SJSA1 (cell line): ENCODE measurements at places on chromosomes 4 and X. TPM values are rescaled to one million over a fixed set of nuclear protein-coding genes. Genes with fewer than 3 reads are reported as not detected.

DNA sequence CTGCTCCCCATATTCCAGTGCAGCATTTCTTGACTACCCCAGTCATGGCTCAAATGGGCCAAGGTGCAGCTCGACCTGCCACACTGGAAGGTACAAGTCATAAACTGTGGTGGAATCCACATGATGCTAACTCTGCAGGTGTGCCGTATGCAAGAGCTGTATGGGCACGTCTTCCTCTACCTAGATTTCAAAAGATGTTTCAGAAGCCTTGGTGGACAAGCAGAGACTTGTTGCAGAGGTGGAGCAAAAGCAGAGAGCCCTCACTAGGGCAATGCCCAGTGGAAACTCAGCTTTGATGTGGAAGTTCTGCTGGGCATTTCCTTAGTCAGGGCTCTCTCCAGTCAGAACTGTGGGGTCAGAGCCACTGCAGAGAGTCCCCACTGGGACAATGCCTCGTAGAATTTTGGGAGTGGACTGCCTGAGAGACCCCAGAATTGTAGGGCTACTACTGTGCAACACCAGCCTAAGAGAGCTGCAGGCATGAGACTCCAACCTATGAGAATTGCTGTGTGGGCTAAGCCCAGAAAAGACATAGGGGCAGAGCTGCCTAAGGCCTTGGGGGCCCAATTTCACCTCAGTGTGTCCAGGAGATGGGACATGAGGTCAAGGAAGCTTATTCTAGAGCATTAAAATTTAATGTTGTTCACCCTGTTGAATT lies 65.7 kb downstream of the BEX3 start:
- H3K27ac ChIP-seq = no peak overlapping the region
- H3K4me1 ChIP-seq = no peaks in the 10 kb centered on the region
- H3K27me3 ChIP-seq = no peaks in the 10 kb centered on the region
- H3K4me3 ChIP-seq = no peak overlapping the region

The XAGE2 gene
- 0.39 and 2.7 TPM in 2 replicates for total RNA-seq

- no peak overlapping the region for H3K4me3 ChIP-seq
- H3K27ac ChIP-seq = no peak overlapping the region
Observed at GRCh38 chrX:5233830-5234229, 994.8 kb downstream of the NLGN4X start.

- no peak overlapping the region for H3K27ac ChIP-seq
- H3K36me3 ChIP-seq = no peaks in the 10 kb centered on the region
- DNase-seq = no peak
- no peaks in the 10 kb centered on the region for H3K27me3 ChIP-seq
- no peaks in the 10 kb centered on the region for H3K4me1 ChIP-seq
- H3K4me3 ChIP-seq = no peak overlapping the region
Observed at GRCh38 chr4:123495530-123495929, 98.9 kb downstream of the SPRY1 start.

DNA sequence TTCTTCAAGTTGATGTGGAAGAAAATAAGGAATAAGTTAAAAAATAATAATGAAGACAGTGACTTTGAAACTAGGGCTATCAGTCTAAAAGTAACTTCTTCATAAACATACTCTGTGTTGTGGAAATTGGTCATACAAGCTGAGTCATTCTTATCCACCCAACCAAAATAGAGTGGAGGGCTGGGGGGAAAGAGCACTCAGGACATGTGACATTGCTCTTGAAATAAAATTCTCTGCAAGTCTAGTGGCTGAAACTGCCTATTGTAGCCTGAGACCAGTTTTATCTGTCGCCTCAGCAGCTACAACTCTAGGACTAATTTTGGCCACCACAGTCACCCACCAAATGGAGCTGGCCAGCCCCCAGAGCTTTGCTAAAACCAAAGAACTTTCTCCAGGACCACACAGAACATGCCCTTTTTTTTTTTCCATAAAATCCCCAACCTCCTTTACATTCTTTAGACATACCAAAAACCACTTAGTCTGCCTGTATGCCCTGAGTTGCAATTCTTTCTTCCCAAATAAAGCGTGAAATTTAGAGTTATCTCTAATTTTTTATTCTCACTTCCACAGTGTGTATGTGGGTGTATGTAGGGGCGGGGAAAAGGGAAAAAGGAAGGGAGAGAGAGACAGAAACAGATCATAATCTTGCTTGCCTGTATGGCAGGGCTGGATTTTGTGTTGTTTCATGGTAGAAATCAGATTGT lies 23.0 kb upstream of the SLC25A4 start:
- H3K27me3 ChIP-seq = peaks cover 8% of the 10 kb centered on the region; the same call in 1 of the 2 replicates
- no peak for DNase-seq
- no peaks in the 10 kb centered on the region for H3K36me3 ChIP-seq
- no peaks in the 10 kb centered on the region for H3K4me1 ChIP-seq

The RNF175 gene
- total RNA-seq = not detected in 2 replicates

The CLTRN gene
- total RNA-seq = not detected in 2 replicates

DNA sequence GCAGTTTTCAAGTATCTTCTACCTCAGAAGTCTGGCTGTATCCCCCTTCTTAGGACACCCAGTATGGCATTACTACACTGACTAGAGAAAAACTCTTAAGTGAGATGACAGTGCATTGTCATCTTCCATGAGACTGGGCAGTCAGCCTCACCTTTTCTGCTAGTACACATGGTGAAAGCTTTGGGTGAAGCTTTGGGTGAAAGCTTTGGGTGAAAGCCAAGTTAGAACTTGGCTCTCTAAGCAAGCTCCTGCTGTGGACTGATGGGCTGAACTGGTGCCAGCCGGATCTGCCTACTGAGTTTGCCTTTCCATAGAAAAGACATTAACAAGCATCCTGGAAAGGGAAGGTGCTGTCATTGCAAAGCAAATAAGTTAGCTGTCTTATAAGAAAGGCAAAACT lies 8.8 kb downstream of the EPHA5 start:
- no peak overlapping the region for H3K4me3 ChIP-seq
- no peak for DNase-seq
- no peak overlapping the region for H3K27ac ChIP-seq

DNA sequence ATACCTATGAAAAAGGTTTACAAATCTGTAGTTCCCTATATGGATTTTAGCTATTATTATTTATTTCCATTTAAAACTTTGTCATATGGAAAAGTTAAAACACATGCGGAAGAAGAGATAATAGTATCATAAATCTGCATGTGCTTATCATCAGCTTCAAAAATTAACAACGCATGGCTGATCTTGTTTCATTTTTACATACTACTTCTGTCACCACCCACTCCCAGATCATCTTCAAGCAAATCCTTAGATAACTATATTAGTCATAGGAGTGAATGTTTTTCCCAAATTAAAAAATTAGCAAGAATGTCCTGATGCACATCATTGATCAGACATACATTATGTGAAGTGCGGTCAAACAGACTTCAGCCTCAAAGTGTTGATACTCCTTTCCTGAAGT lies 24.6 kb upstream of the MOB1B start:
- DNase-seq = no peak
- H3K4me3 ChIP-seq = no peak overlapping the region
- H3K4me1 ChIP-seq = no peaks in the 10 kb centered on the region
- H3K36me3 ChIP-seq = no peaks in the 10 kb centered on the region

- no peaks in the 10 kb centered on the region for H3K27me3 ChIP-seq
- H3K4me1 ChIP-seq = no peaks in the 10 kb centered on the region
- H3K27ac ChIP-seq = no peak overlapping the region
- no peaks in the 10 kb centered on the region for H3K36me3 ChIP-seq
- DNase-seq = no peak
Observed at GRCh38 chr4:142427456-142427855, 418.6 kb downstream of the INPP4B start.

DNA sequence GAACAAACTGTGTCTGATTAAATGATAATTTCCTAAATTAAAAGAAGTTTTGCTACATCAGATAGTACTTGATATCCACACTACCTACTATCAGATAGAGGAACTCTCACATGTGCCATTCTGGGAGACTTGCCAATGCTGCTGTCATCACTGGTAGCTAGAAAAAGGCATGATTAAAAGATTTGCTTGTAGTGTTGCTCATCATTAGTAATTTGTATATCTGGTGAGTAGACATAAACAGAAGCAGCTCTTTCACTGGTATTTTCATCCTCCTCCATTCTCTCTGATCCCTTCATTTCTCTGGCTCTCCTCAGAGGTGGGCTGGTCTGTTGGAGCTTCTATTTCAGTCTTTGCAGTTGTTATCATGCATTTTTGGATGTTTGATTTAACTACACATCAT lies 56.0 kb downstream of the SPRY1 start:
- no peaks in the 10 kb centered on the region for H3K36me3 ChIP-seq
- peak; percentile 84 for DNase-seq
- peak overlapping the region; percentile 22 for H3K27ac ChIP-seq

The AGA gene
- total RNA-seq = 16.0 and 18.7 TPM in 2 replicates

DNA sequence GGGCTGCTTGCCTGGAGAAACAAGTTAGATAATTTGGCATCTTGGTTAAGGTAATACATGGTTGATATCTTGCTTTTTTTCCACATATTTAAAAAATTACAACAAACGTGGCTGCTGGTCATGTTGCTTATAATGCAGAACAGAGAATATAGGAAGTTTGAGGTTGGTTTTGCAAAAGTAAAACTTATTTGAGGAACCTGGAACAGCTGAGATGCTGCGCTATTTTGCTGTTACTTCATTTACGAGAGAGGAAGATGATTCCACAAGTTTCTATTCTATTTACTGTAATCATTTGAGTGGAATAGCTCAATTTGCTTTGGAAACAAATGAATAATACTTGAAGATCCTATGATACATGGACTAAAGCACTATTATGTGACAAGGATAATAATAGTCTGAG lies 118.9 kb downstream of the TMA16 start:
- no peak overlapping the region for H3K27ac ChIP-seq
- no peak for DNase-seq
- no peak overlapping the region for H3K4me3 ChIP-seq
- H3K4me1 ChIP-seq = no peaks in the 10 kb centered on the region
- no peaks in the 10 kb centered on the region for H3K27me3 ChIP-seq
- H3K36me3 ChIP-seq = no peaks in the 10 kb centered on the region

DNA sequence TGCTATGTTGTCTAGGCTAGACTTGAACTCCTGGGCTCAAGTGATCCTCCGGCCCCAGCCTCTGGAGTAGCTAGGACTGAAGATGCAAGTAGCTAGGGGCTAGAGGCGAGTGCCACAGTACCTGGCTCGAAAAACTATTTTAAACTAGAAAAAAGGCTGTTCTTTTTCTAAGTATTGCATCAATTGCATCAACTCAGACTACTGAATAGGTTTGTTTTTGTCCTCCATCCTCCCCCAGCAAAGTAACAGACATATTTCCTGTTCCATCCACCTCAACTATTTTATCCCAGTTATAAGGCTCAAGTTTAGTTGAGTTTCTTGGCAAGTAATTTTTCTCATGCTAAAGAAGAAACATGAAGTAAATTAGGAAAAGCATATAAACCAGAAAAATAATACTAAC lies 4.1 kb downstream of the SH3RF1 start:
- no peak overlapping the region for H3K27ac ChIP-seq
- H3K4me1 ChIP-seq = peaks cover 31% of the 10 kb centered on the region
- no peaks in the 10 kb centered on the region for H3K27me3 ChIP-seq
- peaks cover 72% of the 10 kb centered on the region for H3K36me3 ChIP-seq
- H3K4me3 ChIP-seq = no peak overlapping the region
- DNase-seq = no peak

The HPGD gene
- total RNA-seq = 1.9 and 6.4 TPM in 2 replicates

DNA sequence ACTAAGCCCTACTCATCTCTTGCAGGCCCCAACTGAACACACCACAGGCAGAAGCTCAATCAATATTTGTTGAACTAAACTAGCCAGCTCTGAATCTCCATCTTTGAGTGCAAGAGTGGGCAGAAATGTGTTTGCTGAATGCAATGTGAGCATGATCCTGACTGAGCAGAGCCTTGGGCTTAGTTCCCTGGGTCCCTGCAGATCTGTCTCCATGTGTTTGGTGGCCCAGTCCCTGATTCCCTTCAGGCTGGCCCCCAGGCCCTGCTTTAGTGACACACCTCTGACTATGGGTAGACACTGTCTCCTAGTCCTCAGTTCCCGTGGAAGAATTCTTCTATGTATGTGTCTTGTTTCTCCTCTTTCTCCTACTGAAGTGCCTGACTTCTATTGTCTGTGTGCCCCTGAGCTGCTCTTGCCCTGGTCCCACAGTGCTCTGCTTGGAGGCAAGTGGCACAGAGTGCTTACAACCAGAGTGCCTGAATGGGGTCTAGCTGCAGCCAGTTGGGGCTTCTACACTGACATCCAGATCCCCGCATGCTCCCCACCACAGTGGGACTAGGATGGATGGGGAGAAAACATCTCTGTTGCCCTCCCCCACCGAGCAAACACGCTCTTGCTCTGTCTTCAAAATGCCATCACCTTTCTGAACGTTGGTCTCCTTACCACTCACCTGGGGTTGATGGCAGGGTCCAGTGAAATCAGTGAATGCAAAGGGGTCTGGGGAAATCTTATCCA lies 9.3 kb downstream of the PJA1 start:
- H3K36me3 ChIP-seq = peaks cover 2% of the 10 kb centered on the region; the same call in 1 of the 2 replicates
- no peak overlapping the region for H3K4me3 ChIP-seq
- H3K27ac ChIP-seq = no peak overlapping the region

The TRAM1L1 gene
- total RNA-seq = 5.3 and 5.7 TPM in 2 replicates

The TXK gene
- 1.9 and 3.0 TPM in 2 replicates for total RNA-seq

GRCh38 chr4:121255986-121256750 lies 92.0 kb upstream of the TNIP3 start:
- no peak overlapping the region for H3K4me3 ChIP-seq
- H3K36me3 ChIP-seq = no peaks in the 10 kb centered on the region
- H3K27me3 ChIP-seq = no peaks in the 10 kb centered on the region
- DNase-seq = no peak
- H3K27ac ChIP-seq = no peak overlapping the region
- no peaks in the 10 kb centered on the region for H3K4me1 ChIP-seq
